ENCODE measurements at places on chromosomes 5 and 9. TPM values are rescaled to one million over a fixed set of nuclear protein-coding genes. Genes with fewer than 3 reads are reported as not detected.
A peak's percentile ranks its signal among the peaks of the same experiment; 100 is the strongest.

- H3K27me3 ChIP-seq: no peaks in the 10 kb centered on the region
- H3K4me1 ChIP-seq: peaks cover 21% of the 10 kb centered on the region
- H3K36me3 ChIP-seq: peaks cover 61% of the 10 kb centered on the region
- peak overlapping the region; percentile 86 for H3K27ac ChIP-seq
- DNase-seq: no peak
- peak overlapping the region; percentile 99 for H3K4me3 ChIP-seq
Measured at GRCh38 chr5:140647042-140647419, 399 bp downstream of the NDUFA2 start.

GRCh38 chr9:125525921-125526631 lies 180.9 kb downstream of the MAPKAP1 start:
- no peak overlapping the region for H3K4me3 ChIP-seq
- no peak overlapping the region for H3K27ac ChIP-seq
- no peaks in the 10 kb centered on the region for H3K27me3 ChIP-seq
- DNase-seq: no peak
- no peaks in the 10 kb centered on the region for H3K36me3 ChIP-seq
- H3K4me1 ChIP-seq: peaks cover 34% of the 10 kb centered on the region

SPATA31E1 gene
- total RNA-seq: not detected

DRD1 gene
- total RNA-seq: 0.58 TPM

- no peaks in the 10 kb centered on the region for H3K27me3 ChIP-seq
- H3K4me3 ChIP-seq: no peak overlapping the region
- no peak overlapping the region for H3K27ac ChIP-seq
- H3K36me3 ChIP-seq: no peaks in the 10 kb centered on the region
- peak; percentile 84 for DNase-seq
Measured at GRCh38 chr9:107422189-107423185, 67.1 kb downstream of the KLF4 start.

DNA sequence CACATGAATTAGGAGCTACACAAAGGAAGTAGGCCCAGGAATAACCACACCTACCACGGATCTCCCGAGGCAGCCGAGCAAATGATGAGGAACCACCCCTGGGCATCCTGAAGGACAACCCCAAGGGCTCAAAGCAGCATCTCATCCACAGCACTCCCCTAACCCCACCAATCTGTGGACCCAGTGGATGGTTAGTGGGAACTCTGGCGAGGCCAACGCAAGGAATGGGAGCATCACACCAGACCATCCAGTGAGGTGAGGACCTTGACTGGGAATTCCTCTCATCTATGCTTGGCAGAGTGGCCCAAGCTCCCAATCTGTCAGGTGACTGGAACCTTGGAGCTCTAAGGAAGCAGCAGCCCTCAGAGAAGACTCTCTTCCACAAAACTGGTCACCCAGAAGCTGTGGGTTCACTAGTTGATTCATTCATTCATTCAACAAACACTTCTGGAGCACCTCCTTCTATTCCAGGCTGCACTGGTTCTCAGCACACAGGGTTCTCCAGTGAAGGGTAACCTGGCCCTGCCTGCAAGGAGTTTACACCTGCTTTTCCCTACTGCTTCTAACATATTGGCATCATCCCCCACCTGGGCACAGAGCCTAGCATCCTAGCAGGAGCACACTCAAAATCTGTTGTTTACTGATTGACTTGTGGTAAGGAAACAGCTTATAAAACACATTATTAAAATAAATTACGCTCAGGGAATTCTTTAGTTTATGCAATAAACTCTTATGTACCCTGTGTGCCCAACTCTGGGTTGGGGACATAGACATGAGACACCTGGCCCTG lies 4.9 kb downstream of the ACSL6 start:
- peaks cover 10% of the 10 kb centered on the region for H3K4me1 ChIP-seq
- H3K4me3 ChIP-seq: no peak overlapping the region
- H3K36me3 ChIP-seq: no peaks in the 10 kb centered on the region
- DNase-seq: peak; percentile 1
- peaks cover 11% of the 10 kb centered on the region for H3K27me3 ChIP-seq

- no peak for DNase-seq
- no peaks in the 10 kb centered on the region for H3K27me3 ChIP-seq
- H3K4me1 ChIP-seq: no peaks in the 10 kb centered on the region
- no peak overlapping the region for H3K4me3 ChIP-seq
Measured at GRCh38 chr5:65127161-65127901, 354.4 kb downstream of the ADAMTS6 start.

RNF208 gene
- 6.7 TPM for total RNA-seq

DNA sequence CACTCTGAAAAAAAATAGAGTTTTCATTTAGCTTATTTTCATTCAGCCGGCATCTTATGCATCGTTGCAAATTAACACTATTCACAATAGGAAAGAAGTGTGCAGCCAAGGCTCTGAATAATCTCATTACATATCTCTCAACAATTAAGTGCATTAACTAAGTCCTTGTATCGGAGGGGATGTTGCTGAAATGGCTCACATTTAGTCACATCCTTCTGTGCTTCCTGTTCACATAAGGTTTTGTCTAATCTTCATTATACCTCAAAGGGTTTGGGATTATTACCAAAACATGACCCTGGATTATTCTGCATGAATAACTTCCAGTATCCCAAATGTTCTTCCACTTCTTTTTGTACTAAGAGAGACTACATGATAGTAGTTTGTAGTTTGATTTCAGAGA lies 278.0 kb upstream of the GRIA1 start:
- H3K36me3 ChIP-seq: no peaks in the 10 kb centered on the region
- H3K27ac ChIP-seq: no peak overlapping the region
- H3K4me1 ChIP-seq: no peaks in the 10 kb centered on the region

DPH7 gene
- 30.2 TPM for total RNA-seq
